Activated CD8-positive, alpha-beta memory T cell treated with anti-CD3 and anti-CD28 coated beads for 4 hours (primary cell): ENCODE measurements at places on chromosomes 11 and 22.

DNA sequence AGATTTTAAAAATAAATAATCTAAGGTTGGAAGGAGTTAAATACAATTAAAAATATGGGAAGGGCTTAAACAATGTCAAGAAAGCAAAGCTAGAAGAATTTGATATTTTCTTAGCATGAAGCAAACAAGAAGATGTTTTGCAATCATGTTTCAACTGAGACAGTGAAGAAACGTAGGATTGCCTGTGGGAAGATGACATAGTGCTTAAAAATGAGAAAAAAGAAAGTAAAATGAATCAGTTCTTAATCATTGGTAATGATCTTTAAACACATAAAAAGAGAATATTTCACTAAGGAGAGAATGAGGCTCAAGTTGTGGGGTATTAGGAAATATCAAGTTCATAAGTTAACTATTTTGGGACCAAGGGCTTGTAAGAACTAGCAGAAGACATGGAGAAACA lies 855.0 kb downstream of the METTL15 start:
- no peak for DNase-seq

DNA sequence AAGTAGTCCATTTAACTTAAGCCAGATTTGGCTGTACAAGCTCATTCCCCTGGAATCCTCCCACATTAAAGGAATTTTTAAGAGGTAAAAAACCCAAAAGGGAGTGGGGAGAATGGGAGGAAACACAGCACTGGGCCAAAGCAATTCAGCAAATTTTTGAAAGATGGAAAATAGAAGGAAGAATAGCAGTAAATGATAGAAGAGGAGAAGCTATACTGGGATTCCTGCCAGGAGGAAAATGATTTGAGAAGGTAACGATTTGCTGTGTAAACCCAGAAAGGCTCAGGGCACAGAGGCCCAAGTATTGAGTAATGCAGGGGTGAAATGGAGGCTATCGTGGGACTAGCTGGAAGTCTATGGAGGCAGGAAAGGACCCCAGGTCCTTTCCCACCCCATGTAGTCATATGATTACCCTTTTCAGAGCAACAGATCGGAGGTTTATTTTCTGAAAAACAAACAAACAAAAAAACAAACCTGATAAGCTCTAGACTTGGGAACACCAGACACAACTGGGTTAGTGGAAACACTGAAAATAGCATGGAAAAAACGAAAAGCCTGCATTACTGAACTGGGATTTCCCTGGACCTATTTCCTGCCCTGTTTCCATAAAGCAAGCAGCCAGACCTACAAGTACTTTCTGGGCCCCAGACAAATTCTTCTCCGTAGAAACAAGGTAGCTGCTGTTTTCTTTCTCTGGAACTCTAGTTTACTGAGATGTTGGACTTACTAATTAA lies 140.0 kb downstream of the SWAP70 start:
- DNase-seq, result no peak

DNA sequence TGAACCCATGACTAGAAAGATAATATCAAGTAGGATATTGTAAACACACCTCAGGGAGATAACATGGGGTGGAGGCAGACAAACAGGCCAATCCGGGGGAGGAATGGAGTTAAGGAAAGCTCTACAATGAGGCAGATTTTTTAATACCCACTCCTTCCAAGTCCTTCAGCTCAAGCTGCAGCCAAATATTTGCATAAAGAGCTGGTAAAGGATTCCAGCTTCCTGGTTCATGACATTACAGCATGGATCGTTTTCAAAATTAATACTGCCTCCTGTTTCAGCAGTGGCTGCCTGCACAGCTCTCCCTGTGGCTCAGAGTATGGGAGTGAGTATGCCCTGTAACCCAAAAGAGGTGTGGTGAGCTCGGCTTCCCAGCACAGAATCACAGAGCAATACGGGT lies 5.1 kb downstream of the POU2AF3 start:
- no peak for DNase-seq

GRCh38 chr11:66363805-66364535 lies 7.6 kb downstream of the SLC29A2 start:
- DNase-seq, result peak; percentile 28

DNA sequence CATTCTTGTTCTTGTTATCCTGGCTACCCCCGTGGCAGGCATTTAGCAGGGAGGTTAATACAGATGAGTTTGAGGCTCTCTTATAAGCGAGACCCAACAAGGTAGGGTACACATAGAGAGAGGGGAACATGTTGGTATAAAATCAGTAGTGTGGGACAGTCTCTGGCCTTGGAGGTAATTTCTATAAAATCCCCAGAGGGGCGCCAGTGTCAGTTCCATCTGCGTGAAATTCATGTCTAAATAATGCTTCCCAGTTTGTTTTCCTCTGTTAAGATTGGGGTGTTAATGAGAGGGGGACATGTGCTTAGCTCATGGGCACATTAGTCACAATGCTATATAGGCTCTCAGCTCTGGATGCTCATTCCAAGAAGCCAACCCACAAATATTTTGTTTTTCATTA lies 150.7 kb downstream of the MYO18B start:
- DNase-seq, result no peak
